ENCODE measurements at places on chromosomes 5 and 9.
A peak's percentile ranks its signal among the peaks of the same experiment; 100 is the strongest.

- no peak for DNase-seq
Observed at GRCh38 chr9:136025481-136025880, 64.3 kb upstream of the UBAC1 start.

DNA sequence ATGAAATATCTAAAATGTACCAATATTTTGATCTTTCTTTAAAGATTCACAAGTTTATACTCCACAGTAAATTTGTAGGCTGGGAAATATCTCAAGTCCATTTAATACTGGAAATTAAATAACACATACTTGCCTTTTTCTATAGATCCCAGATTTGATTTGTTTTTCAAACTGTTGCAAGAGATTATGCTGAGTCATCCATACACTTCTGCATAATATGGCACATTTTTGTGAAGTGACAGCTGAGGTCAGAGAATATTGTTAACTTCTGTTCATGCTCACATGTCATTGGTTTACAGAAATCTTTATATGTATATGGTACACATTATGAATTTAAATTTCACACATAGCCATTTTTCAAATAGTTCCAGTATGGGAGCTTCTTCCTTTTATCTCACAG is 1066.3 kb upstream of the NUDT12 start:
- DNase-seq = peak; percentile 44

DNA sequence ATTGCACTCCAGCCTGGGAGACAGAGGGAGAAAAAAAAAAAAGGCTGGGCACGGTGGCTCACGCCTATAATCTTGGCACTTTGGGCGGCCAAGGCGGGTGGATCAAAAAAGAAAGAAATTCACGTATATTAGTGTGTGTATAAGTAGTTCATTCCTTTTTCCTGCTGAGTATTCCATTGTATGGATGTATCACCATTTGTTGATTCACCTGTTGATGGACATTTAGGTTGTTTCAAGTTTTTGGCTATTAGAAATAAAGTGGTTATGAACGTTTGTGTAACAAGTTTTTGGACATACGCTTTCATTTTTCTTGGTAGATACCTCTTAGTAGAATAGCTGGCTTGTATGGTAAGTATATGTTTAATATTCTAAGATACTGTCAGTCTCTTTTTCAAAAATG is 28.5 kb downstream of the ZNF131 start:
- no peak for DNase-seq

DNA sequence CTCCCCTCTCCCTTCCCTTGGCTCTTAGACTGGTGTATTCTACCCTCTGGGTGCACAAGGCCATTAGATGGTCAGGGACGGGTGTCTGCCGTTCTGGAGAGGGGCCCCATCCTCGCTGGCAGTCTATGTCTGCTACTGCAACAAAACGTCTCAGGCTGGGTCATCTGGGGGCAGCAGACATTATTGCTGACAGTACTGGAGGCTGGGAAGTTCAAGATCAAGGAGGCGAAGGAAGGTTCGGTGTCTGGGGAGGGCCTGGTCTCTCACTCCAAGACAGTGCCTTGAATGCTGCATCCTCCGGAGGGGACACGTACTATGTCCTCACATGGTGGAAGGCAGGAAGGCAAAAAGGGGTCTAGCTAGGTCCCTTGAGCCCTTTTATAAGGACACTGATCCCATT is 93.4 kb upstream of the COL5A1 start:
- no peak for DNase-seq

DNA sequence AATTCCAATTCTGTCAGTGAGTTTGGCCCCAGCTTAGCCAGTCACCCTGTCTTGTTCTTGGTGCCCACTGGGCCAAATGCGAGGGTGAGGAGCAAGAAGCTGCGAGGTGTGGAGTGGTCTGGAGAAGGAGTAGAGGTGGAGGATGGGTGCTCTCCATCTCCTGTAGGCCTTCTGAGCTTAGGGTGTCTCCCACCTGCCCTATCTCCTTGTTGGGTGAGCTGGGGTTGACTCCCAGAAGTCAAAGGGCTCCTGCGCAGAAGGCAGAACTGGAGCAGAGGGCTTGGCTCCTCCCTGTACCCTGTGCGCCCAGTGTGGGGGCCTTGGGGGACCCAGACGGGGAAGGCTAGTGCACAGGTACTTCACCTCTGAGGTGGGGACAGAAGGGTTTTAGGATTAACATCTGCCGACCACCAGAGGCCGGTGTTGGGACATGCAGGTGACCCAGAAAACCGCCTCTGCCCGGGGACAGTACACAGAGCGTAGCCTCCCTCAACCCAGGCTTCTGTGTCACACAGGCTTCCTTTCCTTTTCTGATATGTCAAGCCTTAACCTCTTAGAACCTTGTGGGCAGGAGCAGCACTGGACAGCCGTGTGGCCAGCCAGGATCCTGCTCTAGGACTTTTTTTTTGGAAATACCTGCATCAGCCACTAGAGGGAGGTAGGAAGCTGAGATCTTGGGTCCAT is 16.9 kb downstream of the IL5 start:
- peak; percentile 53 for DNase-seq

DNA sequence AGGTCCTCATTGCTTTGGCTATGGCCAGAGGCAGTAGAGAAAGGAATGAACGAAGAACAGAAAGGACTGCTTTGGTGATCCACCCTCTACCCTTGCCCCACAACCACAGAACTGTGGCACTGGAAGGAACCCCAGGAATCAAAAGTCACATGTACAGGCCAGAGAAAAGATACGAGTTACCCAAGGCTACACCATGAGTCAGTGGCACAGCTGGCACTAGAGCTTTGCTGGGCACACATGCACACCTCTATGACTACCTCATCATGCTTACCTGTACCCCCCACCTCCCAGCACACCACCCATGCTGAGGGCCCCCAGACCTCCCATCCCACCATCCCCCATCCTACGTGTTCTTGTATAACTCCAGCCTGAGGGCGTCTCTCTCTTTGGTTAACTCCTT is 13.1 kb downstream of the GOLGA2 start:
- DNase-seq = no peak

DNA sequence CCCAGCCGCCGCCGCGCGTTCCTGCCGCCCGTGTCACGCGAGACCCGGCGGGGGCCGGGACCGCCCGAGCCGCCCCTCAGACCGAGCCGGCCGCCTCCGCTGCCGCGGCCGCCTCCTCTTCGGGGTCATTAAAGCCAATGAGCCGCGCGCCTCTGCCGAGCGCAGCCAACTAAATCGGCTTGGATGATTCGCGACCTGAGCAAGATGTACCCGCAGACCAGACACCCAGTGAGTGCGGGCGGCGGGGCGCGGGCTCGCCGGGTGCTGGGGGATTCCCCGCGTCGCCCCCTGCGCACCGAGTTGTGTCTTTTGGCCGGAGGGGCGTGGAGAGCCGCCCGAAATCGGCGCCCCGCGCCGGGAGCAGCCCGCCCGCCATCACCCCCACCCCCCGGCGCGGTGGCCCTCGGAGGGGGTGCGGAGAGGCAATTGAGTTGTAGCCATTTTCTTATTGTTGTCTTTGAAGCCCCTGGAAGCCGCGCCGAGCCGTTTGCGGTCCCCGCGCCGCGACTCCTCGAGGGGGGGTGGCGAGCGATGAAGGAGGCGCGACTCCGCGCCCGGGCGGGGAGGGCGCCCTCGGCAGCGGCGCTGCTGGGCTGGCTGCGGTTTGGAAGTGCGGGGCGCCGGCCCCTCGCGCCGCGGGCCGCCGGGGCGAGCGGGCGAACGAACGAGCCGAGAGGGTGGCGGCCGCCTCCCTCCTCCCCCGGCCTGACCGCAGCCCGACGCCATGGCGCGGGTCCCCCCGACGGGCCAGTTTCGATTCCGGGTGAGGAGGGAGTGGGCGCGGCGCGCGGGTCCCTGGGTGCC is 1.0 kb downstream of the TLE4 start:
- DNase-seq = peak; percentile 66

- no peak for DNase-seq
Observed at GRCh38 chr5:6995115-6995514, 281.9 kb downstream of the TENT4A start.

DNA sequence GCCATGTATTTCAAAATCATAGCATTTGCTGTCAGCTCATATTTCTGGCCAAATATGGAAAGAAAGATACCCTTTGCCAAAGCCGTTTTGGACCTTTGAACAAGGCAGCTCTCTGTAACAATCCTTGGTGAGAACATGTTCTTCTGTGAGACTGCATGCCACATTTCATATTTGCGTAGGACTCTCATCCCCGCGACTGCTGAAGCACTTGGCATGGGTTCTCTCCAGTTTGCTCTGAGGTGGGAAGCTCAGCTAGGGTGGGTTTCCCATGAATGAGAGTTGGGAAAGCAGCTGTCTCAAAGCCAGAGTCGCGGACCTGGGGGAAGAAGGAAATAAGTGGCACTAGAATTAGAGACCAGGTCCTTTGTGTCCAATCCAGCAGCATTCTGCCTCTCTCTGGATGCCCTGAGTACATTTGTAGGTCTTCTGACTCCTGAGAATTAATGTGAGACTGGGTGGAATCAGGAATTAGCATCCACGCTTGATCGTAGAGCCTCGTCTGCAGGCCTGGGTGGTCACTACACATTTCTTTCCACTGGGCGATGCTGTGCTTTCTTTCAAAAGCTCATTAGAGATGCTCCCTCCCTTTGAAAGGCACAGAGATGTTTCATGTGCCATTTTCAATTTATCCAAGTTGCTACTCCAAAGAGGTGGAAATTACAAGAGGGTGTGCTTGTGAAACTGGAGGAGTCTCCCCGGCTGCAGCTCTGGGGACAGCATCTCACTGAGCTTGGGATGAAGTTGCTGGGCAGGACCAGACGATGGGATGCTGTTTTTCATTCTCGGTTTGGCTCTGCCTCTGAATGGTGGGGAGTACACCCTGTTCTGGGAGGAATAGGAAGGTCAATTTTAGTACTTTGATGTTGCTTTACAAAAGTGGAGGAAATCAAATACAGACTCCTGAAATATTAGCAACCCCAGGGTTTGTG is 197.2 kb downstream of the GADD45G start:
- no peak for DNase-seq

- DNase-seq = no peak
Observed at GRCh38 chr9:79166005-79166404, 405.8 kb upstream of the TLE4 start.

GRCh38 chr9:32525709-32526030 is 326 bp downstream of the RIGI start:
- DNase-seq = no peak

- DNase-seq = no peak
Observed at GRCh38 chr5:79851391-79851863, 139.6 kb downstream of the MTX3 start.

DNA sequence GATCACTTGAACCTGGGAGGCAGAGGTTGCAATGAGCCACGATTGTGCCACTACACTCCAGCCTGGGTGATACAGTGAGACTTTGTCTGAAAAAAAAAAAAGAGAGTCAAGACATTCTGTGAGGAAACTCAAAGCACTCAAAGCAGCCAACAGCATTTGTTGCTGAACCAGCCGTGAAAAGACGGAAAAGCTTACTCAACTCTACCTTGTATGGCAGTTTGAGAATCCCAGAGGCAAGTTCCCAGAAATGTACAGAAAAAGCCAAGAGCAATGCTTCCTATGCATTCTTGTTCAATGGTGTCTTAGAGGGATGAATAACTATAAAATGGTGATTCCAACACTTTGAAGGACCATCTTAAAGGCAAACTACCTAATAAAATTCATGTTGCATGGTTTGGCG is 170.2 kb downstream of the HSD17B3 start:
- DNase-seq = no peak

DNA sequence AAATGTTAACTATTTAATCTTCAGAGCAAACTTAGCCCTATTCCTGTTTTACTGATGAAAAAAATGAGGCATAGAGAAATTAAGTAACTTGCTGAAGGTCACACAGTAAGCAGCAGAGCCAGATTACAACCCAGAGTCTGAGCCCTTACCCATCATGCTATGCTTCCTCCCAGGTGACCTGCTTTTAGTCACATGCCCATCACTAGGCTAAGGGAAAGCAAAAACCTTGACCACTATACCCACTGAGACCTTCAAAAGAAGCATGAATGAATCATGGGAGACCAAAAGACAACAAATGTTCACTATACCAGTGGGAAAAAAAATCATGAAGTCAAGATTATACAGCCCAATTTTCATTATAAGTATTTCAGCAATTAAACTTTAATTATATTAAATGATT is 5.3 kb upstream of the HAUS6 start:
- DNase-seq = no peak
